Spleen (tissue), 13 donors: ENCODE measurements at places on chromosomes 6 and 20.

- DNase-seq = no peak
These were observed 26.1 kb downstream of the TXLNB start for GRCh38 chr6:139265512-139266190.

- DNase-seq = no peak
These were observed 65.7 kb downstream of the NKAIN2 start for GRCh38 chr6:123869334-123869733.

GRCh38 chr20:25061103-25061799 lies 3.3 kb upstream of the ACSS1 start:
- peak; percentile 43 for DNase-seq

GRCh38 chr6:134046054-134046453 lies 6.4 kb downstream of the SLC2A12 start:
- no peak for DNase-seq

- no peak for DNase-seq
These were observed 36.8 kb downstream of the MTHFD1L start for GRCh38 chr6:150902142-150902776.

DNA sequence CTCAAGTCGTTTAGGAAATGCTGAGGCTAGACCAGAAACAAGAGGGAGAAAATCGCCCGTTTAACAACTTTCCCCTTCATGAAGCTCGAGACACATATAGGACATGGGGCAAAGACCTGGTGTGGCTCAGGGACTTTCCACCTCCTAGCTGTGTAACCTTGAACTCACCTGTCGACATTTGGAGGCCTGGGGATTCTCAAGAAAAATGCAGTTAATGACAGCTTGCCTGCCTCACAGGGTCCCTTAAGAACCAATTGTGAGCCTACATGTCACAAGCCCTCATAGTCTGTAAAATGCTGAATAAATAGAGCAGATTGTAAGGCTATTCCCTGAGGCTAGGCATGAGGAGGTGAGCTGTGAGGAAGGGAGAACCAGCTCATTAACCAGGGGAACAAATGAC lies 35.1 kb downstream of the MGME1 start:
- DNase-seq = no peak

- peak; percentile 54 for DNase-seq
These were observed 92.9 kb upstream of the BHLHE23 start for GRCh38 chr20:63099456-63100173.

- no peak for DNase-seq
These were observed 86.3 kb downstream of the SOD2 start for GRCh38 chr6:159606786-159607185.

DNA sequence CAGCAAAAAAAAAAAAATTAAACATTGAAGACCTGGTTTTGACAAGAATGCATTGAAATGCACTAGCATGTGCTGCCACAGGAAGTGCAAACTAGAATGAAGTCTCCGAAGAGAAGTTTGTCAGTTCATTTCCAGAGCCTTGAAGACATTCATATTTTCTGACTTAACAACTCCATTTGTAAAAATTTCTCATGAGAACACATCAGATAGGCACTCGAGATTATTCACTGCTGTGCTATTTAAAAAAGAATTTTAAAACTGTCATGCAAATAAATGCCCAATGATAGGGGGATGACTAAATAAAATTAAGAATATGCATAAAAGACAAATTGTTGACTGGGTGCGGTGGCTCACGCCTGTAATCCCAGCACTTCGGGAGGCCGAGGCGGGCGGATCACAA lies 394.6 kb upstream of the JARID2 start:
- DNase-seq = no peak

DNA sequence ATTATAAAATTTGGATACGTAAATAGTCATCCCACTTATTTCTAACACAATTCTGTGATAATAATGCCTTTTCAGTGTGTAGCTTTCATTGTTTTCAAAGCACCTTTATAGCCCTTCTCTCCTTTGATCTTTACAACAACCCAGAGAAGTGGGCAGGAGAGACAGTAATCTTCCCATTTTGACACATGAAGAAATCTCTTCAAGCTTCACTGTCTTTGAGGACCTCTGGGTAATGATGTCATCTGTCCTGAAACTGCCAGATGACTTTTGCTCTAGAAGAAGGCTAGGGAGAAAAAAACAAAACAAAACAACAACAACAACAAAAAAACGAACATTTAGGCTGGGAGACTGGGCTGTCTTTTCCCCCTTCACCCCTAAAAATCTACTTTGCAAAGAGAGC lies 203.0 kb downstream of the KCNQ5 start:
- DNase-seq = no peak

DNA sequence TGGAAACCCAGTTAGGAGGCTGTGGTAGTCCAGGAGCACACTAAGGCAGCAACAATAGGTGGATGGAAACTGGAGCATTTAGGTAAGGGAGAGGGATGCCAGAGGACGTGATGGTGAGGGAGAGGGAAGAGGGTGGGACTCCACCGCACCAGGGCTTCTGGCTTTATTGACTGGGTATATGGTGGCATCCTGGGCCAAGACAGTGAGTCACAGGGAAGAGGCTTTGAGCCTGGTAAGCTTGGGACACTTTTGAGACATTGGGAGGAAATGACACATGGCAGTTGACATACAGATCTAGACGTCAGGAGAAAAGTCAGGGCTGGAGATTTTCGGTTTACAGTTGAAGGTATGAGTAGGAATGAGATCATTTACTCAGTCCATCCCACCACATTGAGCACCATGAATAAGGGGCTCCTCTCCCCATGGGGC lies 14.9 kb downstream of the NT5E start:
- DNase-seq = no peak

DNA sequence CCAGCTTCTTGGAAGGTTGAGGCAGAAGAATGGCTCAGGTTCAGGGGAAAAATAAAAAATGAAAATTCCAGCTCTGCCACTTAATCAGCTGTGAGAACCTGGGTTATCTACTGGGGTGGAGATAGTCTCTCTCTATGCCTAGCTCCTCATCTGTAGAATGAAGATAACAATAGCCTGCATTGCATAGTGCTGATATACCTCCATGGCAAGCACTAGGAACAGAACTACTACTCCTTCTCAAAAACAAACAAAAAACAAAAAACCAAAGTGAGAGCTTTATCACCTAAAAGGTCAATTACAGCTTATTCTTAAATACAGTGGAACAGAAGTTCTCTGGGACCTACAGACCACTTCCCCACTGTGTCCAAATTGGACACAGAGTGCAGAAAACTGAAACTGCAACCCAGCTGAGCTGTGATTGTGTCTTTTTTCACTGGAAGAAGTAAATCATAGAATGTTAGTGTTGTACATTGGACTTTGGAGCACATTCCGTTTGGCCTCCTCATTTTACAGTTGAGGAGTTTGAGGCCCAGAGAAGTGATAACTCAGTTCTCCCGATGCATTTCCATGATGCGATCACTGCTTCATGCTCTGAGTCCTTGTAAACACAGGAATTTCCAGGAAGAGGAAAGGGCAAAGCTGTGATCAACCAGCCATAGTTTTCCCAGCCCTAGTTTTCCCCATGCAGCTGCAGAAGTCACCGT lies 23.3 kb downstream of the MTFR2 start:
- DNase-seq = no peak

DNA sequence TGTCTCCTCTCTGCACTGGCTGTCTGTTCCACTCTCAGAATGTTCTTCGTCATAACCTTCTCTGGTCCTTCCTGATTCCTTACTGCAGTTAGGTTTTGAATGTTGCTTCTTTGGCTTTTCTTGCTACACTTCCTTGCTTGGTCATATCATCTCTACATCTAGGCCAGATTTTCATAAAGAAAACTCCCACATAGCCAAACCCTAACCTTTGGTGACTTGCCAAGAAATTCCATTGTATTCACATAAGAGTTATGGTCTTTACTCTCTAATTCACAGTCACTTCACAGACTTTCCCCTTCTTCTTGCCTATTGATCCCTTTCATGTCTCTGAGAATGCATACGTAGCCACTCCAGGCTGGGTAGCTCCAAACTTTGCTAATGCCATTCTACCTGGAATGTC lies 41.9 kb upstream of the SIM1 start:
- no peak for DNase-seq

DNA sequence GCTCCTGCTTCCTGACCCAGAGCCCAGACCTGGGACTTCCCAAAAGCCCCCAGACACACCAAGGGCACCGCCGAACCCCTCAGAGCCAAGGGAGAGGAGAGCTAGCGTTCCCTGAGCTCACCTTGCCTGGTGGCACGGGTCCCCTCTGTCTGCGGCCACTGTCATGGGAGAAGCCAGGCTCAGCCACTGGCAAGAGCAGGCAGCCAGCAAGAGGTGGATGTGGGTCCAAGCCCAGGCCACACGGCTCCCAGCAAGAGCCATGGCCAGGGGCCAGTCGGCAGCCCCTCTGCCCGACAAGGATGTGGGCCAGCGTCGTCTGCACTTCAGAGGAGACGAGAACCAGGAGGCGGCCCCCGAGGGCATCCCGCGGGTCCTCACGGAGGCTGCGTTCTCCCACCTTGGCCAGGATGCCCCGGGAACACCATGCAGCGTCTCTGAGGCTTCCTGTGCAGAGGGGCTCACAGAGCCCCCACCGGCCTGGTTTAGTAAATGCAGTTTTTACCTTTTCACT lies 2.2 kb upstream of the PPDPF start:
- peak; percentile 76 for DNase-seq

DNA sequence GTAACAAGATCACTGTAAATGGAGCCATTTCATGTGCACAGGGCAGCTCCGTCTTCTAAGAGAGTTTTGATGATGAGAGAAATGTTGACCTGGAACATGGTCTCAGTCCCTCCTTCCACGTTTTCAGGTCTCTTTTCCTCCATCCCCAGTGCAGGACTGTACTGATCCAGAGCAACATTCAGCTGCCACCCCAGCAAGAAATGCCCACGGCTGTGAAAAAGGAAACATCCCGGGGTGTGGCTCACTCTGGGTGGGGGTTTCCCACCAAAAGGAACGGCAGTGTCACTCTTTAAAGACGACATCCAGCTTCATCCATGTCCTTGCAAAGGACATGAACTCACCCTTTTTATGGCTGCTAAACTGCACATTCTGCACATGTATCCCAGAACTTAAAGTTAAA lies 92.6 kb downstream of the ERMARD start:
- peak; percentile 58 for DNase-seq

DNA sequence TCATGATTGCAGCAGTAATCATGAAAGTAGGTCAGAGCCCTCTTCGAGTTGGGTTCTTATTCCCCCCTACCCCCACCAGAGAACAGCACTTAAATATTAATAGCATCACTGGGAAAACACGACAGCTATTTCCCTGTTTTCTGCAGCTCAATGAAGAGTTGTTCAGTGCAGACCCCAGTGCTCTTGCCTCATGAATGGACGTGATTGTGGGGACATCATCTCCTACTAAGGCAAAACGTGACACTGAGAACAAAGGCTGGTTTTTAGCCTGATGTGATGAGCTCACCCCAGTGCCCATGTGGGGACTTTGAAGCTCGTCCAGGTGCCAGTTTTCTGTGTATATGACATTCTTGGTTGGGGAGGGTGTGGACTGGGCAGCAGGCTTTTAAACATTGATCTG lies 105.9 kb downstream of the SLC35F1 start:
- no peak for DNase-seq

DNA sequence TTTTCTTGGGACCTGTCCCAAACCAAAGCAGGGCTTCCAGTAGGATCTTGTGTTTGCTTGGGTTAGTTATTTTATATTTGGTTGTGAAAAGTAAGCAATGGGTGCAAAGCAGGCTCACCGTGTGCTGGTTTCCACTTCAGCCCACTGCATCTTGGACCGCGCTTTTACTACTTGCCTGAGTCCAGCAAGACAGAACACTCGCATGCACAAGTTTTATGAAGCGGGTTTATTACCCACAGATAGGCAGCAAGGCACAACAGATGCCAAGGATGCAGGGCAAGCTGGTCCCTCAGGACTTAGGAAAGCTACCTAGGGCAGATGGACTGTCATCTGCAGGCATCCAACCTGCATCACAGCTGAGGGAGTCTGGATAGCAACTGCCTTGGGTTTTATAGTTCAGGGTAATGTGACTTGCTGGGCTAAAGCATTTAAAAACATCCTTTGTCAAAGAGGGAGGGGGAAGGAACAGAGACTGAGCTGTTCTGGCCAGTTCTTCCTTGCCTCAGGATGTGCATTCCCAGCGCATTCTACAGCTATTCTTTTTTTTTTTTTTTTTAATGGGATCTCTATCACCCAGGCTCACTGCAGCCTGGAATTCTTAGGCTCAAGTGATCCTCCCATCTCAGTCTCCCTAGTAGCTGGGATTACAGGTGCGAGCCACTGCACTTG lies 18.5 kb downstream of the CITED2 start:
- DNase-seq = no peak

GRCh38 chr6:73041051-73041450 lies 184.2 kb downstream of the KHDC1L start:
- DNase-seq = no peak

DNA sequence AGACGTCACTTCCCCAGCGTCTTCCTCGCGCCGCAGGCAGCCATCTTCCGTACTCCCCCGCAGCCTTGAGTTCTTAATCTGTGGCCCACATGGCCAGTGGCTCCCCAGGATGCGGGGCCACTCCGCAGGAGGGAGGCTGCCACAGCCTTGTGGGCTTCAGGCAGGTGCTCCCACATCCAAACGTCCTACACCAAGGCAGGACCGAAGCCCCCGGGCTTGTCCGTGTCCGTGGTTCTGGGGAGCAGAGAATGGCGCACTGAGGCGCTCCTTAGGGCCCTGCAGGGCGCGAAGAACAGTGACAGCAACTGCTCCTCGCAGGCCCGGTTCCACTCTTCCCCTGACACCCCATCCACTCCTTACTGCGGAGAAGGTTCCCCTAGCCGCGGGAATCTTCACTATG lies 755.8 kb downstream of the PRIM2 start:
- no peak for DNase-seq

- DNase-seq = peak; percentile 86
These were observed 40.1 kb upstream of the AKIRIN2 start for GRCh38 chr6:87742106-87742505.

GRCh38 chr6:13808801-13809200 lies 5.6 kb downstream of the MCUR1 start:
- DNase-seq = no peak

GRCh38 chr20:20837574-20838021 lies 125.2 kb upstream of the RALGAPA2 start:
- no peak for DNase-seq

GRCh38 chr6:167742719-167743303 lies 83.9 kb upstream of the AFDN start:
- no peak for DNase-seq

DNA sequence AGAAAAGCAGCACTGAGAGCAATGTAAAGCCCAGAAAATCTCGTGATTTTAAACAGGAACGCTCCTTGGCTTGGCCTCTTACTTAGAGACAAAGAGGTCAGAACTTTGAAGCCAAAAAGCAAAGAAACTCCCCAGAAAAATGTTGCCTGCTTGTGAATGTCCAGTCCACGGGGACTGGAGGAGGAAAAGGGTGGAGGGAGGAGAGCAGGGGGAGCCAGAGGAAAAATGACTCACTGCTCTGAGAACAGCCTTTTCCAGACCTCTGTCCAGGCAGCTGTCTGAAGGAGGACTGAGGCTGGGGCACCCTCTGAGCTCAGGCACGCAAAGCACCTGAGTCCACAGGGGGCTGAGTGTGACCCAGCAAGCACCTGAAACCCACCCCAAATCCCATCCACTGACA lies 64.7 kb downstream of the TRAM2 start:
- DNase-seq = no peak

GRCh38 chr6:101779051-101779844 lies 385.7 kb downstream of the GRIK2 start:
- no peak for DNase-seq

- no peak for DNase-seq
These were observed at the start of gene CLDN20 for GRCh38 chr6:155263373-155264063. Gene CLDN20 (plus strand): TSS chr6:155264013. CDS start chr6:155275720, 11,707 bp downstream.
